ENCODE measurements at places on chromosomes 1 and 21.

DNA sequence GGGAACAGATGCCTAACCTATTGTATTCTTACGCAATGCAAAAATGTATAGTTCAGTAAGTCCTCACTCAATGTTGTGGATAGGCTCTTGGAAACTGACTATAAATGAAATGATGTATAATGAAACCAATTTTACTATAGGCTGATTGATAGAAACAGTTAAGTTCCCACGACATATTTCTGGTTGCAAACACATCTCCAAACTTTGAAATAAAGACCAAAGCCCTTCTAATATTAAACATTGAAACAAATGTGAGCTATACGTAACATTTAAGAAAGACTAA lies 29.1 kb downstream of the MAP3K21 start:
- no peak for DNase-seq

- DNase-seq: no peak
Observed at GRCh38 chr1:6587261-6588005, 7.6 kb downstream of the ZBTB48 start.

DNA sequence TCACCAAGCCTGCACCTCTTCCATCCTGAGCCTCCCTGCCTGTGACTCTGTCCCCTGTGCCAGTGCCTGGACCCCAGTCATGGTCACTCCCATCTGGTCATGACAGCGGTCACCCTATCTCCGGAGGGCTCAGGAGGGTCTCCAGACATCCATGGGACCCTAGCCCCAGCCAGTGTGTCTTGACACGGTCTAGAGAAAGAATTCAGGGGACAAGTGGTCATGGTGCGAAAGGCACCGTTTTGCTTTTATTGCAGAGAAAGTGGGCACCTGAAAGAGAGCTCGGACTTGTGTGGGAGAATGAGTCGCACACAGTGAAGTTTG lies 4.7 kb upstream of the RIPK4 start:
- no peak for DNase-seq

DNA sequence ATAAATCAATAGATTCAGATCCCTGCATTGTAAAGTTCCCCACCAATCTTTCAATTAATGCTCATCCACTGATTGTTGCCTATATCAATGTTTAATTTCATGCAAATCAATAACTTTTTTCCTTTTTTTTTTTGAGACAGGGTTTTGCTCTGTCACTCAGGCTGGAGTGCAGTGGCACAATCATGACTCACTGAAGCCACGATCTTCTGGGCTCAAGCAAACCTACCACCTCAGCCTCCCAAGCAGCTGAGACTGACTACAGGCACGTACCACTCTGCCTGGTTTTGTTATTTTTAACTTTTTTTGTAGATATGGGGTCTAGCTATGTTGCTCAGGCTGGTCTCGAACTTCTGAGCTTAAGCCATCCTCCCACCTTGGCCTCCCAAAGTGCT lies 25.7 kb downstream of the DIO1 start:
- no peak for DNase-seq

DNA sequence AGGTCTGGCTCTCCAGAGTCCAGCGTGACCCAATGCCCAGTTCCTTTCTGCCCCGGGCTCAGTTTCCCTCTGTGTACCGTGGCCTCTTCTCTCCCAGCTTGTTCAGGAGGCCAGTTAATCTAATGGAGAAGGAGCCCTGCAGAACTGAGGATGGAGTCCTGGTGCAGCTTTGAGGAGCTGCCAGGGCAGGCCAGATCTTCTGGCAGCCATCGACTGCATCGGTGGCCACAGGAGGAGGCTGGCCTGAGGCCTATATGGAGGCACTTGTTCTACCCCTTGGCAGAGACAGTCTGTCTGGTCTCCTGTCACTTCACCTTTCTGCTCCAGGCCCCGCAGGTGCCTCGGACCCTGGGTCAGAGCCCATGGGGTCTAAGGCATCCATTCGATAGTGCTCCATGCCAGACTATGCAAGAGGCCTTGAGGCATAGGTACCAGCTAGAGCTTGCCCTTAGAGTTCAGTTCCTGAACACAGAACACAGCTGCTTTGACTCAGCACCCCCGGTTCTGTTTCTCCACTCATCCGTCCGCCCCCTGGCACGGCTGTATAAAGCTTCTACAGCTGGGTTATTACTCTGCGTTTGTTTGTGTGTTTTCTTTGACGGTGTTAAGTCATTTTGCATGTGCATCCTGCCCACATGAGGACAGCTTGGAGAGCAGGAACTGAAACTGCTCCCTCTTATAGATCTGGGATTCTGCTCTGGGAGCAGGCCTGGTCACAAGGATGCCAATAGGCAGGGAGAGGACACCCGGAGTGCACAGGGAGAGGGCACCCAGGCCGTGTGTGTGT lies 18.5 kb upstream of the LRRN2 start:
- no peak for DNase-seq

- DNase-seq: no peak
Observed at GRCh38 chr1:83058327-83058726, 940.6 kb downstream of the TTLL7 start.

Measured in ovary (tissue), 10 donors.